ENCODE measurements at places on chromosomes 7 and 10.

- DNase-seq: no peak
Measured at GRCh38 chr10:22461891-22462290, 116.6 kb downstream of the SPAG6 start.

DNA sequence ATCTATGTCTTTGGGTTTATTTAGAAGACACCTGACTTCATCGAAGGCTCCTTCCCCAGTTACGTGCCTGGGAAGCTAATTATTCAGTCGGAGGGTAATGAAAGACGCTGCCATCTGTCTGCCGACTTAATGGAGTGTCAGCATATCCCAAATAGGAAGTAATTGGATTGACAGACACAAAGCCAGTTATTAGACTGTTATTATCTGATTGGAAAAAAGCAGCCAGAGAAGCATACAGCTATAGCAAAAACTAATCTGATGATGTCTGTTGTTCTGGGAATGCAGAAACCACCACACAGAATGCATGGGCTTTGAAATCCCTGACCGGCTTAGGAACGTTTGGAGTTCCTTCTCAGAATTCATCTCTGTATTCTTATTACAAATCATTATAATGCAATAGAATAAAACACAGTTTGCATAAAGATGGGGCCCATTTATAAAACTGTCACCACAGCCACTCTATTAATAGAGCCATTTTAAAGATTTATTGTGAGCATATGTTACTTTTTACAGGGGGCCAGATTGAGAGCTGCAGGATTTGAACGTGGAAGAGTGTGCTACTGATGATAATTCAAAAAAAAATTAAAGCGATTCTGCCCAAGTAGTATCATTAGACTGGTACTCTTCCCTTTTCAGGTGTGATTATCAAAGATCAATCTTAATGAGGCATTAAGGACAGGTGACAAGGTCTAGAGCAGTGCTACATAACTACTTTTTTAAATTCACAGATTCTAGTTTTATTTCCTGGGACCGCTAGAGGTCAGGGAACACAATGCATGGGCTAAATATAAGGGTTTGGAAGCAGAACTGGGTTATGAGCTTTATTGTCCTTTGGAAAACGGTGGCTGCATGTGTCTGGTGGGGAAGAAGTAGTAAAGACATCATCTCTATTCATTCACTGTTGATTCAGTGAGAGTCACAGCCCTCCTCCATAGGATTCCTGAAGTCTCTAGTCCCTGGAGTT is 330.1 kb upstream of the LRGUK start:
- DNase-seq: no peak

DNA sequence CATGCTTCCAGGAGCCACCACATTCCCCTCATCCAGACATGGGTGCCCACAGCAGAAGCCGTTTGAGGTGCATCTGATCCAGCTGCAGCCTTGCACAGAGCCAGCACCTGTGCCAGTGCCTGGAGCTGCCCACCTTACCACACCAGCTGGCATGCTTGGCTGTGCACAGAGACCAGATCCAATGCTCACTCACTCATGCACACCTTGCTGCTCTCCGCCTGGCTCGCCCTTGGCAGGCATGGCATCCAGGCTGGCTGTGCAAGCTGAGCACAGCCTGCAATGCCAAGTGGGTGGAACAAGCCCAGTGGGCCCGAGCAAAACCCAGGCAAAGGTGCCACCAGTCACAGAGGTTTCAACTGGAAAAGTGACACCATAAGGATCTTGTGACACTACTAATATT is 66.9 kb upstream of the SEMA3A start:
- no peak for DNase-seq

GRCh38 chr10:22022257-22023032 is 18.9 kb upstream of the DNAJC1 start:
- peak; percentile 74 for DNase-seq

GRCh38 chr7:37083311-37084096 is 359.2 kb upstream of the AOAH start:
- no peak for DNase-seq

- no peak for DNase-seq
Measured at GRCh38 chr10:22655312-22655981, 58.9 kb downstream of the PIP4K2A start.

GRCh38 chr10:31664803-31665202 is 263.8 kb downstream of the ARHGAP12 start:
- DNase-seq: no peak

GRCh38 chr10:72276013-72276387 is 2.3 kb downstream of the DDIT4 start:
- DNase-seq: no peak

DNA sequence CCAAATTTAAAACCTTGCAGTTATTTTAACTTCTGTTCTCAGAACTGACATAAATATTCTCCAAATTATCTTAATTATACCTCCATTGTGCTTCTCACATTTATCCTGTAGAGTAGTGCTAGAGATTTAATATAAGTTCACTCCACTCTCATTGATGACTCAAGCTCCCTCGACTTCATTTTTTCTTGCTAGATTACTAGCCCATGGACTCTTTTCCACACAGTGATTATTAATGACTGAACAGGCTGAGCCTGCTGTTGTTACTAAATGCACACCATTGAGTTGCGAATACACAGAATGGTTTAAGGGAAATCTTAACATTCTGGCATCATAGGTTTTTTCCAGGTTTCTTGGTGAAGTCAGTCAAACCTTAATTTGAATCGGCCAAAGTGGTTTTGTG is 179.5 kb upstream of the AKR1E2 start:
- no peak for DNase-seq

DNA sequence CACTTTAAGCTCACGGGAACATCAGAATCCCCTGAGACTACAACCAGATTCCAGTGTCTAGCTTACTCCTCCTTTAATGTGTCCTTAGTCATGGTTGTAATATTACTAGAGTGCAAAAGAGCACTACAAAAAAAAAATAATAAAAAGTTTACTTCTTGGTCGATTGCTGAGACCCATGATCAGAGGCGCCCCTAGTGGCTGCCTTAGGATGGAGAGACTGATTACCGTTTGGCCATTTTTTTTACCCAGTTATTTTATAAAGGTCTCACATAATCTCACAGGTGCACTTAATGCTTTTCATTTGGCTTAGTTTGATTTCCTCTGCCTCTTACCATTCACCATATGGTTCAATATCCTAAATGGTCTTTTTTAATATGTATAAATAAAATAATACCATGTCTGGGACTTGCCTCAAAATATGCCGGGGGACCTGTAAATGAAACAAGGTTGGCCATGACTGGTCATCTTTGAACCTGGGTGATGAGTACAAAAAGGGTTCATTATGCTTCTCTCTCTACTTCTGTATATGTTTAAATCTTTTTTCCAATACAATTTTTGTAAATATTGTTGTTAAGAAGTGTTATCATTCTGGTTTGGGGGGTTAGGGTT is 331.5 kb upstream of the NFE2L3 start:
- DNase-seq: no peak

DNA sequence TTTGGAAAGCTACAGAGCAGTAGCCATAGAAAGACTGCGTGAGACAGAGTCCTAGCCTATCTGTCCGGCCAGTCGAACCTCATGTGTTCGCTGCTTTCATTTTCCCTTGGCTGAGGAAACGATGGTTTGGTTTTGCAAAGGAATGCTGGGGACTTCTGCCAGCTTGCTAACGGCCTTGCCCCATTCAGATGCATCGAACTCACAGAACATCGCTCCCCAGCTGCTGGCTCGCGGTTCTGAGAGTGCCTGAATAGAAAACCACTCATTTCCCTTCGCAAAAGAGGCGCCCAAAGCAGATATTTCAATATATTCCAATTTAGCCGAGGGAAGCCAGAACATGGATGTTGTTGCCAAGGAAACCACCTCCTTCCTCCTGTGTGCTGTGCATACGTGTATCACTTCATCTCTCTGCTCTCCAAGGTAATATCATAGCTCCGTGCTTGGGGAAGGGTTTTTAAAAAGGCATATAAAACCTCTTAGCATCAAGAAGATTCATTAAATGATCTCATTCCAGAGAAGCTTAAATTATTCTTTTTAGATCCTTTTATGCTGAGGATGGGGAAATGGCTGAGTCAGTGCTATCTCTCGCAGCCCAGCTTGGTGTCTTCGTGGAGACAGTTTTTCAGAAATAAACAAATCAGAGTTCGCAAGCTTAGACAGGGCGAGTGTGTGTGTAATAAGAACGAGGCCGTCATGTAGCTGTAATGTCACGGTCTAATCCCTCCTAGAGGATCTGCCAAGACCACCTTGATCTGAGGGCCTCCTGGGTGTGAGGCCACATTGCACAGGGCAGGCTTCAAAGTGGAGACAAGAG is 215.2 kb downstream of the RPS24 start:
- DNase-seq: no peak

- no peak for DNase-seq
Measured at GRCh38 chr10:20272608-20273007, 456.4 kb downstream of the PLXDC2 start.

- no peak for DNase-seq
Measured at GRCh38 chr7:121198502-121198901, 130.3 kb upstream of the WNT16 start.

GRCh38 chr10:7082967-7083366 is 327.9 kb downstream of the SFMBT2 start:
- no peak for DNase-seq

Measured in activated CD8-positive, alpha-beta memory T cell treated with anti-CD3 and anti-CD28 coated beads for 24 hours (primary cell).